Activated CD4-positive, CD25-positive, alpha-beta regulatory T cell treated with anti-CD3 and anti-CD28 coated beads, Interleukin-2, amount 50 U/mL, for 16 hours (primary cell): ENCODE measurements at places on chromosomes 13 and 19.

- no peak for DNase-seq
Measured at GRCh38 chr19:48451624-48452023, 3.8 kb upstream of the KCNJ14 start.

GRCh38 chr13:73984201-73984600 lies 150.0 kb downstream of the KLF12 start:
- no peak for DNase-seq

GRCh38 chr19:1069009-1069779 lies 2.2 kb downstream of the ARHGAP45 start:
- peak; percentile 47 for DNase-seq

GRCh38 chr13:46712524-46712923 lies 84.4 kb downstream of the ESD start:
- DNase-seq, result no peak
